Renal cortical epithelial cell (primary cell): ENCODE measurements at places on chromosomes 4 and X.
A peak's percentile ranks its signal among the peaks of the same experiment; 100 is the strongest.

DNA sequence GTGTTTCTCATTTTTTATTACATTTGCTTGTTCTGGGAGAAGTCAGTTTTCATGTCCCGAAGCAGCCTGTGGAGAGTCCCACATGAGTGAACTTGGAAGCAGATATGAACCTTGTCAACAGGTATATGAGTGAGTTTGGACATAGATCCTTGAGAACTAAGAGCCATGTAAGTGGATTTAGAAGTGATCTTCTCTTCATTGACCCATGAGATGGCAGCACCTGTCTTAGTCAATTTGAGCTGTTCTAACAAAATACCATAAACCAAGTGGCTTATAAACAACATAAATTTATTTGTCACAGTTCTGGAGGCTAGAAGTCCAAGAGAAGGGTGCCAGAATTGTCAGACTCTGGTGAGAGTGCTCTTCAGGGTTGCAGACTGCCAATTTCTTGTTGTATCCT, 1043.8 kb downstream of the ADGRL3 start:
- DNase-seq: no peak

DNA sequence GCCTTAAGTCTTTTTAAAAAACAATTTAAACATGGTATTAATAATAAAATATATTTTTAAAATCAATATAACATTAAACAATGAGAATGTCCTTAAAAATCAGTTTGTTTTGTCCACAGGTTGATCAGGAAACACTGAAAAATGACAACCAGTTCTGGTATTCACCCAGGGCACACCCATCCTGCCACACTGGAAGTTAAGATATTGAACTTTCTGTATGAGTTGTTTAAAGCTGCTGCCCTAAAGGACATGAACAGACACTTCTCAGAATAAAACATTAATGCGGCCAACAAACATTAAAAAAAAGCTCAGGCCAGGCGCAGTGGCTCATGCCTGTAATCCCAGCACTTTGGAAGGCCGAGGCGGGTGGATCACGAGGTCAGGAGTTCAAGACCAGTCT, 15.0 kb upstream of the HOPX start:
- no peak for DNase-seq

DNA sequence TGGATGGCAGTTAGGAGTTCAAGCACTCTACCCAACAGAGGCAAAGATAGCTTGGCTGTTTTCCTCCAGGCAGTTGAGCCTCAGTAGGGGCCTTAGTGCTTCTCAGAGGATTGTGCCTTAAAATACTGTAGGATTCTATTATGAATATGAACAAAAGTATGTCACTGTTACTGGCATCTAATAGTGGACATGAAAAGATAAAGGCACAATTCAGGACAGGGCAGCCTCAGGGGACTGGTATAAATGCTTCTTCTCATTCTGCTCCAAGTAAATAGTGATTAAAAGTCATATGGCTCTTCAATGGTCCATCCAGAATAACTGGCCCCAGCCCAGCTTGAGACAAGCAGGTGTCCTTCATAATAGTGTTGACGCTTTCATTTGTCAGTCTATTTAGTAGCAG, 17.7 kb downstream of the COL4A6 start:
- no peak for DNase-seq

GRCh38 chr4:55747793-55748192, 71.8 kb upstream of the EXOC1L start:
- no peak for DNase-seq

DNA sequence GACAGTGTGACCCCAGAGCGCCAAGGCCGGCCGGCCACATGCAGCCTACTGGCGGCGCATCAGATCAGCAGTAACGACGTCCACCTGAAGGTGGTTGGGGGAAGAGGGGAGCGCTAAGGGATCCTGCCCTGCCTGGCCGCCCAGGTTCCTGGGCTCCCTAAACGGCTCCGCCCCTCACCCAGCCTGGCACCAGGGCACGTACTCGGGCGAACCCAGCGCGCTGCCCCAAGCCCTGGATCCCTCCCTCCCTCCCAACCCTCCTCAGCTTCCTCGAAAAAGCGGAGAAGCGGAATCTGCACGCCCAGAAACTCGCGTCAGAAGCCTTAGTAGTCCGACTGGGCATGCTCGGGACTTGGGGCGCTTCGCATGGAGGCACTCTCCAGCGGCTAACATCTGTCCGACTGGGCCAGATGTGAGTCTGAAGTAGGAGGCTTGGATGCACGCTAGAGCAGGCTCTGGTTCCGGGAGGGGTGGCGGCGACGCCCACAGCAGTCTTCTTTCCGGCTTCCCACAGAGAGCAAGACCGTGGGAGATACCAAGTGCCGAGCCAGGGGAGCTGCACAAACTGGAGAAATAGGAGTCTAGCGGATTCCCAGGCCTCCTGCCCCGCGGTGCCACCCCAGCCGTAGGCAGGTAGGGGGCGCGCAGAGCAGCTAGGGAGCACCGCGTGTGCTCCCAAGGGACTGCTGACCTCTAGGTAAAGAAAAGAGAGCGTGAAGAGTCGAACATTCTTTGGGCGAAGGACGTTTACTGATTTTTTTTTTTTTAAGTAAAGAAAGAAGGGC, 114.3 kb upstream of the TEX13C start:
- DNase-seq: peak; percentile 75

GRCh38 chr4:1033840-1034551, 22.6 kb downstream of the FGFRL1 start:
- no peak for DNase-seq

GRCh38 chr4:10007793-10008608, 13.3 kb downstream of the SLC2A9 start:
- DNase-seq: peak; percentile 37

DNA sequence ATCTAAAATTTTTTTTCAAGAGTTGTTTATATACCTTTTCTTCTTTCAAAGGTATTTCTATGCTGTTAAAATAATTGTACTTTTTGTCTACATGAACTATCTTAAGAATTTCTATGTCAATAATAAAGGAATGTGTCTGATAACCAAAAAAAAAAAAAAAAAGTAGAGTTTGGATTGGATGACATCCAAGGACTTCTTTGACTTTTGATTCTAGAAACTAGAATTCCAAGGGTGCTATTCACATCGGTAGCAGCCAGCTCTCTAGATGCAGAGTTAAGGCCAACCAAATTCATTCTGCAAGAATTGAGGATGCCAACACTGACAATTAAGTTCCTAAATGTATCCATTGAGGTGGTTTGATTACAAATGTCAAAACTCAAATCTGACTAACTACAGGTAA, 42.0 kb upstream of the PRKG2 start:
- DNase-seq: peak; percentile 3

- peak; percentile 52 for DNase-seq
Observed at GRCh38 chr4:8419222-8420041, 21.1 kb downstream of the ACOX3 start.

GRCh38 chr4:123990310-123990870, 593.8 kb downstream of the SPRY1 start:
- DNase-seq: peak; percentile 12

DNA sequence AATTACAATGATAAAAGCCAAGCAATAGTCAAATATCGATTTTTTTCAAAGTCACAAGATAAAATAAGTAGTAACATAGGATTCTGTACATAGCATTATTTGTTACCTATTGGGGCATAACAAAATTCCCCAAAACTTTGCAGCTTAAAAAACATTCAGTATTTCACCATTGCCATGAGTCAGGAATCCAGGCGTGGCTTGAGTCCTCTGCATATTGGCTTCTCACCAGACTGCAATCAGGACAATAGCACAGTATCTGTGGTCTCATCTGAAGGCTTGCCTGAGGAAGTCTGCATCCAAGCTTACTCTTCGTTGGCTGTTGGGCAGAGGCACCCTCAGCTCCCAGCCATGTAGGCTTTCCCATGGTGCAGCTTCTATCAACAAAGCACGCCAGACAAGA, 6.2 kb upstream of the CTBP1 start:
- no peak for DNase-seq

DNA sequence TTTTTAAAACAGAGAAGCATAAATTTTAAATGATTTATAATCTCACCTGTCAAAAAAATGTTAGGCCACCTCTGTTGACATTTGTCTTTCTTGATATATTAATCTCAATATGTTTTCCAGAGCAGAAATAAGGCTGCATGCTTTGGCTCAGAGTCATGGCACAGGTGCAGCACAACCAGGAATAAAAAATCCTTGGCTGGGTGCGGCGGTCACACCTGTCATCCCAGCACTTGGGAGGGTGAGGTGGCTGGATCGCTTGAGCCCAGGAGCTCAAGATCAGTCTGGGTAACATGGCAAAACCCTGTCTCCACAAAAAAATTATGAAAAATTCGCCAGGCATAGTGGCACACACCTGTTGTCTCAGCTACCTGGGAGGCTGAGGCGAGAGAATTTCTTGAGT, 18.1 kb downstream of the CPLX1 start:
- DNase-seq: no peak

DNA sequence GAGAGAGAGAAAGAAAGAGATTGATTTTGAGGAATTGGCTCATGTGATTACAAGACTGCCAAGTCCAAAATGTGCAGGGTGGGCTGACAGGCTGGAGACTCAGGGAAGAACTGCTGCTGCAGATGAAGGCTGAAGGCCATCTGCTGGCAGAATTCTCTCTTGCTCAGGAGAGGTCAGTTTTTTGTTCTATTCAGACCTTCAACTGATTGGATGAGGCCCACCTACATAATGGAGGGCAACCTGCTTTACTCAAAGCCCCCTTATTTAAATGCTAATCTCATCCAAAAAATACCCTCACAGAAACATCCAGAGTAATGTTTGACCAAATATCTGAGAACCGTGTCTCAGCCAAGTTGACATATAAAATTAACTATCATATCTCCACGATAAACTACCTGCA, 38.2 kb upstream of the MAMLD1 start:
- no peak for DNase-seq
